CD4-positive, alpha-beta T cell (primary cell): ENCODE measurements at places on chromosomes 5 and 9.

DNA sequence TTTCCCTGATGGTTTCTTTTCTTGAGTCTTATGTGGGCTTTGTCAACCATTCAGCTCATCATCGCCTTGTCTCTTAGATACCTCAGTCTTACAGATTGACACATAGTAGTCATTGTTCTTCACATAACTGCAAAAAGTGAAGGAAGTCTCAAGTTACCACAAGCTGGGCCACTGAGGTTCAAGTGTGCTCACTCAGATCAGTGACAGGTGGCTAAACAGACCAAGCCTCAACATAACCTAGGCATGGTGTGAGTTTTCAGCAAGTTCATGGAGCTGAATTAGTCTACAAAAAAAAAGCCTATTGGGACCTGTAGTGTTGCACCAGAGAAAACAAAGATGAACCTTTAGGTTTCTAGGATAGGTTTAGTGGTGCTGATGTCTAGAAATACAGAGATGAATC, 58.2 kb downstream of the RFK start:
- DNase-seq: no peak

GRCh38 chr5:86625148-86625547, 7.4 kb downstream of the COX7C start:
- DNase-seq: no peak

GRCh38 chr9:89471390-89471789, 26.5 kb downstream of the SEMA4D start:
- no peak for DNase-seq

- DNase-seq: no peak
Observed at GRCh38 chr5:55629815-55630214, 82.3 kb downstream of the SLC38A9 start.

DNA sequence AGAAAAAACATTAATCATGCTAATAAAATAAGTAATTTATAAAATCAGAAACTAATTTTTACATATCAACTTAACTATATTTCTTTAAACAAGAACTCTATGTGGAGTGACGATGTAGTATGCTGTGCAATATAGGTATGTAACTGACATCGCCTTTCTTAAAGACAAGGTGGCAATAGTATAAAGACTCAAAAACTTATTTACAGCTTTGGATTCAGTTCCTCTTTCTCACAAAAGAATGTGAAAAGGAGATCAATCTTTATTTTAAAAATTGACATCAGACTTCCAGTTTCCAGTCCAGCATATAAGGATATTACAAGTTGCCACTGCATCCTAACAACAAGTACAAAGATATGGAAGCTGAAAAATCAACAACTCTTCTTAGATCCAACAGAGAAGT, 260.3 kb downstream of the TRIM36 start:
- DNase-seq: no peak

DNA sequence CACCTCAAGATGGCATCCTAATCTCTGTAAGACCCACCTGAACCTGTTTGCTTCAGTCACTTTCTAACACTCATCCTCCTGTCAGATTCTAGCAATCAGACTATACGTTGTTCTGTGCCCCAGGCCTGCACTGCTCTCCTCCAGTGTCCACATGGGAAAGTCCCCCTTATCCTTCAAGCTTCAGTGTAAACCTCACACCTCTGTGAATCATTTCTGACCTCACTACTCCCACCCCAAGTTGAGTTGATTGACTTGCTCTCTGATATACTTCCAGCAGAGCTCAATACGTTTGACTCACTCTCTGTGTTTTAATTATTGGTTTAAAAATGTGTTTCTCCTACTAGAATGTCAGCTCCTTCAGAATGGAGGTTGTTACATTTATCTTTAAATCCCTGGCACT, 240.2 kb downstream of the FBXL17 start:
- no peak for DNase-seq

- no peak for DNase-seq
Observed at GRCh38 chr9:6566409-6567139, 79.0 kb downstream of the GLDC start.

GRCh38 chr9:99907208-99907532, 716 bp downstream of the STX17 start:
- no peak for DNase-seq

DNA sequence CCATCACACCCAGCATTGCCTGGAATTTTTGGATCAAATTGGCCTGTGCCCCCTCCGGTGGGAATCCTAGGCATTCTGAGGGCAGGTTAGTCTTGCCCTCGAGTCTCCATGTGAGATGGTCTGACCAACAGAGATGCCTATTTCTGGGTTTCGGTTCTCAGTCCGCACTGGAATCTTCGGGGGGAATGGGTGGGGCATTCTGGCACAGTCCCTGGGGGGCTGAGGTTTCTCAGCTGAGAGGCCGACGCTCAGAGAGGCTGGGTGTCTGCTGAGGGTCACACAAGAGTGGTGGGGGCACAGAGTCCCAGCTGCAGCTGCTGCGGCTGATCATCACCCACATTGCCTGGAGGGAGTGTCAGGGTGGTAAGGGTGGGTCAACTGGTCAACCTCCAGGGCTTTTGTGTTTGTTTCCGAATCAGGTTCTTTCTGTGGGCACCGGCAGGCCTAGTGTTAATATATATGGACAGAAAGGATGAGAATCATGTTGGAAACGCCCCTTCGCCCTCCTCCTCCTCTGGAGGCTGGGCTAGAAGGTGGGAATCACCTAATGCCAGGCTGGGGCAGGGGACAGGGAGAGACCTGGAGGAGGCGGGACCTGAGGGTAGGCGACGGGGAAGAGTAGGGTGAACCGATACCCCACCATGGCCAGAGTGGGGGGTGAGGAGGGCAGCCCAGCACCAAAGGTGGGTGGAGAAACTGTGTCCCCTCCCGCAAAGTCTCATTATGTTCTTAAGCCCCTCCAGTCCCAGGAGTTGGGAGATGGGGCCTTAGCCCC, 149.5 kb upstream of the PHYKPL start:
- no peak for DNase-seq

DNA sequence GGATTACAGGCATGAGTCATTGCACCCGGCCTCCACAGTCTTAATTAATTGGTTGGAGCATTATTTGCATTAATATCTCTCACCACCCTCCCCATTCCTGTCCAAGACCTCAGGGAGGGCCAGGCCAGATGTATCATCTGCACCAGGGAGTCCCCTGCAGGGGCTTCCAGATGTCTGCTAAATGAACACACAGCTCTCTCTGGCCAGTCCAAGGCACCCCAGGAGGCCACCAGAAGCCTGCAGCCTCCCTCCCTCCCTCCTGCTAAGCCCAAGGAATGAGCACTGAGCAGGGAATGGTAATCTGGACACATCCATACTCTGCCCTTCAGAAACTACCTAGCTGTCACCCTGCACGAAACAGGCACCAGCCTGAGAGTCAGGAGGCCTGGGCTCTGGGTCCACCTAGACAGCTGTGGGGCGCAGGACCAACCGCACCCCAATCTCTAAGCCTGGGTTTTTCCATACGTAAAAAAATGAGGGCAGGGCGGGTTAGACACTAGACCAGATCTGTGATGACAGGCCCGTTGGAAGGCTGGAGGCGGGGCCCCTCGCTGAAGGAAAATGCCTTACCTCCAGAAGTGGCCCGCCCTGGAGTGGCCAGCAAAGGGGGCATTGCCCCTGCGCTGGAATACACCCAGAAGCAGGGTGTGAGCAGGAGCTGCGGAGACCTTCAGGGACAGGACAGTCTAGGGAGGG, 8.3 kb downstream of the CIZ1 start:
- DNase-seq: no peak

DNA sequence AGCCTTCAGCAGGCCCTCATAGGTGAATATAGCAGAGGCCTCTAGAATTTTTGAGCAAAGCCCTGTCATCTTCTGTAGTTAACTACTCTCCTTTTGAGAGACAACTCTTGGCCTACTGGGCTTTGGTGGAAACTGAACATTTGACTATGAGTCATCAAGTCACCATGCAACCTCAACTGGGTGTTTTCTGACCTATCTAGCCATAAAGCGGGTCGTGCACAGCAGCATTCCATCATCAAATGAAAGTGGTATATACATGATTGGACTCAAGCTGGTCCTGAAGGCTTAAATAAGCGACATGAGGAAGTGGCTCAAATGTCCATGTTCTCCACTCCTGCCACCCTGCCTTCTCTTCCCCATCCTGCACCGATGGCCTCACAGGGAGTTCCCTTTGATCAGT, 1115.5 kb downstream of the TAF11L14 start:
- DNase-seq: no peak

DNA sequence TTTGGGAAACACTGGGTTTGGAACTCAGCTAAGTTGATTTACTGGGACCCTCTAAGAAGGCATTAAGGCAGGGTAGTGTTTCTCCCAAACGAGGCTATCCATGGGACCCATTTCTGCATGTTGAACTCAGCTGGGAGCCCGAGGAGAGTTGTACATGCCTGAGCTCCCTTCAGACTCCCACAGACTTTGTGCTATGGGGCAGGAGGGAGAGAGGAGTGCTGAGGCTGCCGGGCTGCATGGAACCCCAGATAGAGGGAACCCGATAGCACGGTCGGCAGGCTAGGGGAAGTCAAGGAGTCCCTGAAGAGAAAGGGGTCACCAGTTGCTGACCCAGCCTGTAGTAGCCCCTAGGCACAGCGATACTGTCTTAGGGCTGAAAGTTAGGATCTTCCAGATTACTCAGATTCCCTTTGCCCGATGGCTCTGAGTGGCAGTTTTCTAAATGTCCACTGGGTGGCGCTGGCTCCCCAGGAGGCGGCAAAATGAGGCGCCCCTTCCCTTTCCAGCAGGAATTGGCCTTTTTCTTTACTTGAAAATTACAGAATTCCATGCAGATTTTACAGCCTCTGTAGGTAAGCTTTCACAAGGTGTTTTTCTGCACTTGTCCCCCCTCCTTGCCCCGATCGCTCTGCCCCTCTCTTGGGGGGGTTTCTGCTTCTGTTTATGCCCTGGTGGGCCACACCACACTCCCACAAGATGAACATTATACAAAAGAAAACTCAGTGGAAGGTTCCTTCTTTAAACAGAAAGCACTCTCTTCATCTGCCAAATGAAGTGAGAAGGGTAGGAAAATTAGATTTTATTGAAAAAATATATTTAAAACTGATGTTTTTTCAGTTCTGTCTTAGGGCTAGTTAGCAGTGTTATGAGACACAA, 17.8 kb downstream of the NANS start:
- DNase-seq: peak; percentile 77
